ENCODE measurements at places on chromosomes 1 and 21.
A peak's percentile ranks its signal among the peaks of the same experiment; 100 is the strongest.

DNA sequence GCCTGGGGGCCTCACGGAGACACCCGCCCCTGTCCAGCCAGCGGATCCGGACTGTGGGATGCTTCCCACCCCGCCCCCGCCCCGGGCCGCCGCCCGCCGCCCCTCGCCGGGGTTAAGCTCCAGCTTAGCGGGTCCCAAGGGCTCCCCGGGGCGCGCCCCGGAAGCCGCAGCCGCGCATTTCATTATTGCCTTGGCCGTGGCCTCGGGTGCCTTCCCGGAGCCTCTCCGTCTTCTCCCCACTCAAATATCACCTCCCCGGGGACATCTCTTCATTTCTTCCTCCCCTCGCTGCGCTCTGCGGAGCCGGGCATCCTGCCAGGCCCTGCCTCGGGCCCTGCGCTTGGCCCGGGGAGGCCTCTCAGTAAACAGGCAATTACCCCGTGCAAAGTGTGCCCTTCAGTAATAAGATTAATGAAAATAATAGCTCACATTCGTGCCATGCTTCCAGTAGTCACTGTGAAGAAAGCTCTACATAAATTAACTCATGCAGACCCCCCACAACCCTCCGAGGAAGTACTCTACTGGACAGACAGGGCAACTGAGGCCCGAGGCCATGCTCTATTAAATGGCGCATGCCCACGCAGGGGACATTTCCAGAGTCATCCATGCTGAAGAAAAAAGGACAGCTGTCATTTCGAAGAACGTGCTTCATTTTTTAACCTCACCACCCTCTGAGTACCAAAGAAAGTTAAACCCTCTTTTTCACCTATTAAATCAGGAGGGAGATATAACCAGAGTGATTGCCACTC is 49.9 kb upstream of the LAPTM5 start:
- no peak for DNase-seq

DNA sequence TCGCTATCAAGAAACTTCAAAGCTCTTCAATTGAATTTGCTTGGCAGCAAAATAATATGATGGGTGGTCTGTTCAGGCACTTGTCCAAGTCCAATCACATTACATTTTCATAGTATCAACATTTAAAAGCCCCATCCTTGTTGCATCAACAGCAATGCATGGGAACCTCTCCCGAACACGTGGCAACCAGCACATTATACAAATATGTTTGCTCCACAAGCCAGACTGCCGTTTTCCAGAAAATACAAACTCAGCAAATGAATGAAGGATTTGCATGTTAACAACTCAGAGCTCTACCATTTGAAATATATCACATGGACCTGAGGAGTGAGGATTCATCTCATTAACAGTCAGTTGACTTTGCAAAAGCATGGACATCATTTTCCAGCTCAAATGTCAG is 20.0 kb upstream of the LYPLAL1 start:
- no peak for DNase-seq

- DNase-seq = no peak
Measured at GRCh38 chr1:29709704-29710280, 473.5 kb downstream of the PTPRU start.

DNA sequence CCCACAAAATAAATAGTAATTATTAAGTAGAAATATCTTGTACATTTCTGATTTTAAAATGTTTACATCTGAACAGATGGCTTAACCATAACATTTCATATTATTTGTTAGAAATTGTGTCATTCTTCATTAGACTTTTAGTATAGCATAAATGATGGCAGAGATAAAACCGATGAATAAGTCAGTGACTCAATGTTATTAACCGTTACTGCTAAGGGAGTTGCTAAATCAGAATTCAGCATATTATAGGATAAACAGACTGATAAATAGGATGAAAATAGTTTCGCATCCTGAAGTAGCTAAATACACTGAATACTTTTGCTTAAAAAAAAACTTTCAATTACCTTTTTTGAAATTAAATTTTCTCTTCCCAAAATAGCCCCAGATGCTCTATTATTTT is 610.6 kb upstream of the ZP4 start:
- no peak for DNase-seq

GRCh38 chr1:219027146-219027673 is 146.5 kb upstream of the LYPLAL1 start:
- no peak for DNase-seq

GRCh38 chr1:47440599-47441081 is 2.8 kb downstream of the FOXD2 start:
- DNase-seq = no peak

GRCh38 chr1:91795591-91796389 is 90.2 kb downstream of the TGFBR3 start:
- no peak for DNase-seq

DNA sequence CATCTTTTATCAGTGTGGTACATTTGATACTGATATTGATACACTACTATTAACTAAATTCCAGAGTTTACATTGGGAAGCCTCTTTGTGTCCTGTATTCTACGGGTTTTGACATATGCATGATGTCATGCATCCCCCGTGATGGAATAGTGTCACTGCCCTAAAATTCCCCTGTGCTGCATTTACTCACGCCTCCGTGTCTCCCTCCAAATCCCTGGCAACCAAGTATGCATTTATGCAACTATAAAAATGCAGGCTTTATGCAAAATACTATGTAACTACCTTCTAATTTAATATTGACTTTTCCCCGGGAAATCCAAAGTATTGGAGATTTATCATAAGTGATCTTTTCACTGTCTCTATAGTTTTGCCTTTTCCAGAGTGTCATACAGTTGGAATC is 453.7 kb upstream of the RUNX1 start:
- DNase-seq = no peak

GRCh38 chr1:107843989-107844388 is 121.0 kb downstream of the VAV3 start:
- no peak for DNase-seq

DNA sequence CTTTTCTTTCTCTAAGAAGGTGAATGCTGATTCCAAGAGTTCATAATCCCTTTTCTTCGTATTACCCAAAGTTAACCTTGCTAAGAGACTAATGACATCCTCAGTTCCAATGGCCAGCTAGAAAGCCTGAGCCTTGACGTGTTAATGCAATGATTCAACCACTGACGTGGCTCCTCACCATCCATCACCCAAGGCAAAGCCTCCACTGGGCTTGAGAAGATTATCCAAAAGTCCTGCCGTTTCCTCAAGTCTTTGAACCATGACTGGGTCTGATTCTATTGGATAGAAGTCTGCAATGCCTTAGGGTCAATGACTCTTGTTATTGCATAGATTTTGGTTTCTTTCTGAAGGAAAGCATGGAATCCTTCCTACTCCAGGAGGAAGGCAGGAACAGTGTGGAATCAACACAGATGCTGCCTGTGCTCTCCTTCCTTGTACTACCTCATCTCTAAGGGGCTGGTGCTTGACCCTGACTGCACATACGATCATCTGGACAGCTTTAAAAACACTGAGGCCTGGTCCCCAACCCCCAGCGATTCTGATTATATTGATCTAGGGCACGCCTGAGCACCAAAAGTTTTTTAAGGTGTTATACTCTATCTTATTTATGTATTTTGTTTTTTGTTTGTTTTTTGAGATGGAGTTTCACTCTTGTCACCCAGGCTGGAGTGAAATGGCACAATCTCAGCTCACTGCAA is 69.3 kb upstream of the ANGPTL1 start:
- DNase-seq = no peak

GRCh38 chr1:241459186-241459802 is 60.3 kb downstream of the FH start:
- no peak for DNase-seq

GRCh38 chr1:21099034-21099868 is 77.4 kb downstream of the EIF4G3 start:
- DNase-seq = no peak

DNA sequence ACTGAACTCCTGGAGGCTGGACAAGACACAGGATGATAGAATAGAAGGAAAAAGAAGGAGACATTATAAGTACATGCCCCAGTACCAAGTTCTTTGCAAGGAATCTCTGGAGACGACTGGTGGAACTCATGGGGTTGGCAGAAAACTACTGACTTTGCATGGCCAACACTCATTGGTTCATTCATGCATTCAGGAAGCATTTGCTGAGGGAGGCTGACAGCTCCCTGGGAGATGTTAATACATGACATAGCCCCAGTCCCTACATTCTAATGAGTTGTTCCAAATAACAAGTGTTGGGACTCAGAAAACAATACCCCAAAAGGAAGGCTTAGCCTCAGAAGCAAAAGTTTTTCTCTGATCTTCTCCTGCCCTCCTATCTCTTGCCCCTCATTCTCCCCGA is 172.8 kb upstream of the IRF2BP2 start:
- no peak for DNase-seq

DNA sequence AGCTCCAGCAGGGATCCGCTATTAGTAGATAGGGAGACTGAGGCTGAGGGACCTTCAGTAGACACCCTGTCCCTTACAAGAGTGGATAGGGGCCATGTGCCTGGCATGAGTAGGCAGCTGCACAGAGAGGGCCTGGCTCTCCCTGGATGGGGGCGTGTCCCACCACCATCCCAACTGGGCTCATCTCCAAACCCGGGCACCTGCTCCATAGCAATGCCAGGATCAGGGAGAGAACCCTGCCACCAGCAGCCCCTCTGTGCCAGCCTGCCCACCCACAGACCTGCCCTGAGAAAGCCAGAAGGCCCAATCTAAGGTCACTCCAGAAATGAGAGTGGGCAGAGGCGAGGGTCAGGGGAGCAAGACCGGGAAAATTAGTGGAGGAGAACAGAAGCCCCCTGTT is 121.3 kb downstream of the GRIK3 start:
- no peak for DNase-seq

- no peak for DNase-seq
Measured at GRCh38 chr1:171984262-171984661, 143.0 kb downstream of the DNM3 start.

DNA sequence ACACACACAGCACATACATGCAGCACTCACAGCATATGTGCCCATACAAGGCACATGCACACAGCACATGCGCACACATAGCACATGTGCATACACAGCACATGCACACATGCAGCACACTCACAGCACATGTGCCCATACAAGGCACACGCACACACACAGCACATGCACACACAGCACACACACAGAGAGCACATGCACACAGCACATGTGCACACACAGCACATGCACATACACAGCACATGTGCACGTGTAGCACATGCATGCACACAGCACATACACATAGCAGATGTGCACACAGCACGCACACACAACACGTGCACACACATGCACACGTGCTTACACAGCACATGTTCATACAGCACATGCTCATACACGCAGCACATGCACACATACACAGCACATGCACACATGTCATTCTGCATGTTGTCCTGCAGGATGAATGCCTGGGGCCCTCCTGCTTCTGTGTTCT is 48.1 kb downstream of the PCNT start:
- no peak for DNase-seq

DNA sequence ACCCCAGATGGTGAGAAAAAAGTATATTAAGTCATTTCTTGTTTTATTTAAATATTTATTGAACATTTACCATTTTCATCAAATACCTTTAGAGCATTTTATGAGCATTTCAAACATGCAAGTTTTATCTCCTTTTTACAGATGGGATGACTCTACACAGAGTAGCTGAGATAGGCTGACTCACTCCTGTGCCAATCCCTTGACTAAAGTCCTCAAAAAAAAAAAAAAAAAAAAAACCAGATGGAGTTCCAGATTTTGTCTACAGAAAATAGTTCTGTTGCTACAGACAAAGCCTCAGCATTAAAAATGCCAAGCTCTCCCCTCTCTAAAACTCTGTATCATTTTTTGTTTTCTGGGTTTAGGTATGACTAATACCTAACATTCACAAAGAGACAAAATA is 303.0 kb upstream of the PLD5 start:
- no peak for DNase-seq

- no peak for DNase-seq
Measured at GRCh38 chr1:183390561-183390960, 27.6 kb downstream of the NMNAT2 start.

- no peak for DNase-seq
Measured at GRCh38 chr1:244821134-244821533, 14.3 kb upstream of the COX20 start.

GRCh38 chr1:8665833-8666232 is 151.6 kb downstream of the RERE start:
- DNase-seq = no peak

- no peak for DNase-seq
Measured at GRCh38 chr21:42302794-42303193, 12.4 kb downstream of the TFF3 start.

DNA sequence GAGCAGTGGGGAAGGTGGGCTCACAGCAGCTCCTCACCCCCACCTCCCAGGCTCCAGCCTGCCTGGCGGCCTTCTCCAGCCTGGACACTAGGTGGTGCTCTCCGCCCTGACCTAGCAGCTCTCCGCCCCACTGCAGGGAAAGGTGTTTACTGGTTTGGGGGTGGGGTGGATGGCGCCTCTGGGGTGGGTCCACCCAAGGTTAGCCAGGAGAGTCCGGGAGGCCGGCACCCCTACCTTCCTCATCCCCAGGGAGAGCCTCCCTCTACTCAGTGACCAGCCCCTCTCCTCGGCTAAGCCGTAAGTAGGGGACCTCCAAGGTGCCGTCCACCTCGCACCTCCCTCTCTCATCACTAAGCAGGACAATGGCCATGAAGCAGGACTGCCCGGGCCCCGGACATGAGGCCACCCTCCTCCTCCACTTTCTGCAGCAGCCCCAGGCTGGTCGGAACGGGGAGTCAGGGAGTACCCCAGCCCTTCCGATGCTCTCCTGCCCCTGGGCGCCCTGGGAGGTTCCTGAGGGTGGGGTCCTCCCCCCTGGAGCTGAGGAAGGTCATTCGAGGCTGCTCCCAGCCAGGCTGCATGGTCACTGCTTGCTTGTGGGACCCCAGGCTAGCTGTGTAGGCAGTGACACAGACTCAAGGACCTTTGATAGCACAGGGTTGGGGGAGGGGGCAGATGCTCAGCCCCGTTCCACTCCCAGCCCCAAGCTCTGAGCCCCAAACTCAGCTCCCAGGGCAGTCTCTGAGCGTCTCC is 101.4 kb upstream of the VAMP3 start:
- peak; percentile 22 for DNase-seq

DNA sequence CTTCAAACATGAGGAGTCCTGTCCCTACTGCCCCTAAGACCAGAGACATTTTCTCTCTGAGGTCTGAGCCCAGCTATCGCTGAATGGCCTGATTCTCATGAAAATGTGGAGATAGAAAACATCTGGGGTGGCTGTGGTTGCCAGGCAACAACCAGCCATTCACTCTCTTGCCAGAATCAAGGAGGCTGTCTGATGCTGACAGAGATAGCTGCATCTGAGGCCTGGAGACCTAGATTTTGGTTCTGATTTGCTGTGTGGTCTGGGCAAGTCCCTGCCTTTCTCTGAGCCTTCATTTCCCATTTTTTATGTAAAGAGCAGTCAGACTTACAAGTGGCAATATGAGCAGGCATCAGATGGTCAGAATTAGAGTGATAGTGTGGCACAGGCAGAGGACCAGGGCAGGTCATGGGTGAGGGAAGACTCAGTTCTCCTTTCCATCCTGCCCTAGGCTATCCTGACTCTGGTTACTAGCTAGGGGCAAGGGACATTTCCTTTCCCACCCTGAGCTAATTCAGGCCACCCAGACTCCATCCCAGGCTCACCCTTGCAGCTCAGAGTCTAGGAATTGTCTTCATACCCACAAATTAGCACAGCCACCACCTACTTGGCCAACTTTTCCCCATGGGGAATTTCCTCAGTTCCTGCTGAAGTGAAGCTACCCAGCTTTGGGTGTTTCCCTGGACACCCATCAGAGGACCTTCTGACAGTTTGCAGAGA is 20.0 kb upstream of the RNF19B start:
- DNase-seq = no peak

GRCh38 chr1:71796006-71796405 is 486.3 kb downstream of the NEGR1 start:
- DNase-seq = no peak
